Hematopoietic multipotent progenitor cell treated with erythropoietin and hydrocortisone succinate and interleukin-3 and kit ligand, for 8 days (in vitro differentiated cells): ENCODE measurements at places on chromosomes 1 and 21.
A peak's percentile ranks its signal among the peaks of the same experiment; 100 is the strongest.

- no peak for DNase-seq
These were observed 92.5 kb upstream of the KRTAP19-8 start for GRCh38 chr21:31130821-31131220.

DNA sequence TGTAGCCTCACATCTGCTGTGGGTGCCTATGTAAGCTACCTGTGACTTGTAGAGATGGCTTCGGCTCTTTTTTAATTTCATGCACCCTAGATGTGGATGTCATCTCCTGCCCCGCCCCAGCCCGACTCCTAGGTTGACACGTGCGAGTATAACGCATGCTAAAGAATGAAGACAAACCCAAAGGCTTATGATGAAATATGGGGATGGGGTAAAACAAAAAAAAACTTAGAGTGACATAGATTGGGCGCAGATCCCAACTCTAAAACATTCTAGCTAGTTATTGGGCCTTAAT is 613 bp upstream of the ERO1B start:
- peak; percentile 38 for DNase-seq

DNA sequence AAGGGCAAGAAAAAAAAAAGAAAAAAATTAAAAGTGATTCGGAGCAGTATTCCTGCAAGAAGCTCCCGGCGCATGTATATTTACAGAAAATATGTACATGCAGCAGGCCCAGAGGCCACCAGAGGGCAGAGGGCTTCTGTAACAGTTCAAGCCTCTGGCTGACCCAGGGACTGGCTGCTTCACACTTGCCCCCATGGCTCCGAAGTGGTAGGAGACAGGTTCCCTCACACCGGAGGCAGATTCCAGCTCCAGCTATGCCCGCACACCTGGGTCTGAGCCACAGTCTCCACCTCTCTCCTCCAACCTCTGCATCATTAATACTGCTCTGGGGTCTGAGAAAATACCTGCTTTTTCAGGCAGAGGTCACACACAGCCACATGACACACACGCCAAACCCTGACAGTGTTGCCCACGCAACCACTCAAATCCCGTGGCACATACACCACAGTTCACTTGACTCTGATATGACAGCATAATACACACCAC is 2.2 kb upstream of the ARHGAP30 start:
- DNase-seq, result peak; percentile 70

- no peak for DNase-seq
These were observed 40.6 kb downstream of the LHX4 start for GRCh38 chr1:180270530-180271271.

DNA sequence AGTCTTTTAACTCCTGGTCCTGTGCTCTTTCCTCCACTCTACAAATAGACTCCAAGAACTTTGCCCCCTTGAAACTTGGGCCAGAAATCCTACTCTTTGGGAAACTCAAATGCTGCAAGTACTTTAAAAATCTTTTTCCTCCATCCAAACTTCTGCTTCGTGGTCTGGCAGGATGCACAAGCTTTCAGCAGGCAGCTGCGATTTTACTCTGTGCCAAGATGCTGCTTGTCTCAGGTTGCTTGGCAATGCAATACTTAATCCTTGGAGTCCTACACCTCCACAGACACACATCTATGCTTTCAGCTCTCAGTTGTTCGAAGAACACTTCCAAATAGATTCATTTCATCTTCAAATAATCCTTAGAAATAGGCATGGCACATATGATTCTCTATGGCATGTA is 435.3 kb upstream of the USP24 start:
- DNase-seq, result no peak

GRCh38 chr1:85998105-85998855 is 158.3 kb downstream of the COL24A1 start:
- DNase-seq, result no peak

DNA sequence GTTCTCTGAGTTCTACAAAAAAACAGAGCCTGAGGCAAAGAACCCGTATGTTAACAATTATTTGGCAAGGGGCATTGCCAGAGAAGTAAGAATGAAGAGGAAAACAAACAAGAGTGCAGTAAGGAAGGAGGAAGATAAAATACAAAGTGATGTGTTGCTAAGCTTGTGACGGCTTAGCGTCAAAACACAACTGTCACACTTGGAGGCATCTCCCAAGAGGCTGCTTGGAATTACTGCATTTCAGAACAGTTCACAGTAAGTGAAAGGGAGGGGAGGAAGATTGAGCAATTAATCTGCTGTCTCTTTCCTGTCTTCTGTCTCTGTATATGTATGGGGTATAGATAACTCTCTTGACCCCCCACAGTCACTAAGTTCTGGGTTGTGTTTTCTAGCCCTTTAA is 1017.0 kb upstream of the TMPRSS15 start:
- DNase-seq, result no peak

DNA sequence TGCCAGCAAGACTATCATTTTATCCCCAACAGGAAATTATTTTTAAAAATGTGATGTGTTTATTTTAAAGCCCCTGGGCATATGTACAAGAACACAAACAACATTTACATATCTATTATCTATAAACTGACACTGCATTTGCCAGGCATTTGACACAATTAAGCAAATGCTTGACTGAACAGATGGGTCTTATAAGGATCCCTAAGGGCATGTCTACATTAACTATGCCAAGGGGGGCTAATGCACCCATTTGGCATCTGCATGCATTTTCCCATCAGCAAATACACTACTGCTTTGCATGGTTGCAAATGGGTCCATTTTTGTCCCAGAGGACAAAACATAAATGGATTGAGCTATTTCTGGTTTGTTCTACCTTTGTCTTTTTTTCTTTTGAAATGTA is 884.8 kb upstream of the B3GALT2 start:
- no peak for DNase-seq

GRCh38 chr1:30412241-30413110 is 310.9 kb downstream of the MATN1 start:
- no peak for DNase-seq
